ENCODE measurements at places on chromosomes 1 and 21.

DNA sequence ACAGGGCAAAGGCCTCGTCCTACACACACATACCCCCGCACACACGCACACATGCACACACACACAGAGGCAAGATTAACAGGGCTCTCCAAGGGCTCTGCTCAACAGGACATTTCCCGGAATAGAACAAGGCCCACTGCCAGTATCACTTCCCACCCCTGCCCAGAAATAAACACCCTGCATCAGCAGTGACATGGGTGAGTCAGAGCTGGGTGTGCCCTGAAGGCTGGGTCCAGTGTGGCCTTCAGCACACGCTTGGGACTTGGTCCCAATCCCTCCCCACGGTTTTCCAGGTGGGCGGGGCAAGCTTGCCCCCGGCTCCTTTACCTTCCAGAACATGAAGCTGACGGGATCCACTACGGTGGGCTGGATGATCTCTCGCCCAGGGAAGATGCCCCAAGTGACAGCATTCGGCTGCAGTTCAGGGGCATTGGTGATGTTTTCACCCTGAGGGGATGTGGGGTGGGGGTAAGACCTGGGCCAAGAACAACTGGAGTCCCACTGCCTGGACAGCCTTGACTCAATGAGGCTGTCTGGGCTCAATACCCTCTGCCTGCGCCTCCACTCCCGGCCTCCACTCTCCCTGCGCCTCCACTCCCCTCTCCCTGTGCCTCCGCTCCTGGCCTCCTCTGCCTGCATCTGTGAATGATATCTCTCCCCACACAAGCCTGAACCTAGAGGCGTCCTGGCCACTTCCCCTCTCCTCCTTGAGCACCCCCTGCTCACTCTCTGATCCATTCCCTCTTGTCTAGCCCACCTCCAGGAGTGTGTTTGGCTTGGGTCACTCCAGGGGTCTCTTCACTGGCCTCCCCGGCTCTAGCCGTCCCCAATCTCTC lies 14.7 kb downstream of the MTHFR start:
- DNase-seq: peak; percentile 99

DNA sequence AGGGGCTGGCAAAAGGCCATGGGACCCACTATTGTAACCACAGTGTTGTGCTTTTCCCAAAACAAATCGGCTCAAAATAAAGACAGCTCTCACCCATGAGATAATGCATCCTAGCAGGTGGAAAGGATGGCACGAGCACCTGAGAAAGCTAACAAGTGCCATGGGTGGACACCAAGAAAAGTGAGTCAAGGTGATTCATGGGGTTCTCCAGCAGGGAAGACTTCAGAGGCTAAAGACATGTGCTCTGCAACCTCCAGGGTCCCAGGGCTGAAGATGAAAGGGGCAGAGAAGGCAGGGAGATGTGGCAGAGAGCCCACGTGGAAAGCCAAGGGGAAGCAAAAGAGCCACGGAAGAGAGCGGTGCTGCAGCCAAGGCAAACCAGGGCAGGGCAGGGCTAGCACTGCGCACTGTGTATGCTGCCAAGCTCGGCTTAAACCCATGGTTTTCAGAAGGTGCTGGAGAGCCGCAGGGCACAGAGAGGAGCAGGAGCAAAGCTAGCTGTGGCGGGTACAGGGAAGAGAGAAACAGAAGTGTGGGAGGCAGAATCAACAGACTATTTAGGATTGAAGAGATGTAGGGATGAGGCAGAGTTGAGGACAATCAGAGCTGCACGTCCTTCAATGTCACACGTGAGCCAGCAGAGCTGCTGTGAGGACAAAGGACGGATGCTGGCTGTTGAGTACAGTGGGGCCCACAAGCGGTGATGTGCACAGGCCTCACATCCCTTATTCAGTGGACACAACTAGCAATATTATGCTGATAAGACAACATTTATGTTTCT lies 41.8 kb upstream of the C1orf198 start:
- DNase-seq: no peak

- DNase-seq: no peak
Measured at GRCh38 chr21:38825269-38825668, 19.5 kb downstream of the ETS2 start.

DNA sequence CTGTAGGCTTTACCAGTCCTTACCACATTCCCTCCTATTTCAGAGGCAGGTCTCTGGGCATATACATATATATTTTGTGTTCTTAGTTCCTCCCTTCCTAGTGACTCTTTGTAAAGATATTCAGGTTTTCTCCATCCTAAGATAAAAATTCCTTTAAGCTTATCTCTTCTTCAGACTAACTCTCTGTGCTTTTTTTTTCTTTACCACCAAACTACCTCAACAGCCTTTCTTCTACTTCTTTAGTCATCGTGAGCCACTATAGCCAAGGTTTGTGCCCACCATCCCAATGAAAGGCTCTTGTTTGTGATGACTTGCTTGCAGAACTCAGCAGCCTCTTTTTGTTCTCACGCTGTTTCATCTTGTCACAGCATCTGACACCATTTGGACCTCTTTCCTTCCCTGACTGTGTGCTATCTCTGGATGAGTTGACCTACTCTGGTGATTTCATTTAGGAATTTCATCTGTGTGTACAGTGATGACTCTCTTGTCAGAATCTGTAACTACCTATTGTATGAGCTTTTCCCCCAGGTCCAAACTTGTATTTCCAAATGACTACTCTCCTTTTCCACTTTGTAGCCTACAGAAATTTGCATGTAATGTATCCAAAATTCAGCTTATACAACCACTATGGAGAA lies 59.0 kb upstream of the MACF1 start:
- no peak for DNase-seq

DNA sequence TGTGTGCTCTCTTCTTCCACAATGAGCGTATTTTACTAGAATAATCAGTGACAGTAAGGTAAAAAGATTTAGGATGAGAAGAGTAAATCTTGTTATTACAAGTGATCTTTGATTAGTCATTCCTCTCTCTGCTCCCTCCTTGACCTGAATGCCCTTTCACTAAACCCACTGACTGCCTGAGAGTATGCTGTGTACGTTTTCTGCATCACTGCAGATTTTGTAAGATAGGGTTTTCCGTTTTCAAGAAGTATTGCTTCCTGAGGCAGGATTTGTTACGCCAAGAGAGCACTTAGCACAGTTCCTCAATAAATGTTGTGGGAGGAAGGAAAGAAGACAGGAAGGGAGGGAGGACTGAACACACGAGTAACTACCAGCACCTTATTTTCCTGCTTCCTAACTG lies 7.7 kb upstream of the LAMB3 start:
- peak; percentile 54 for DNase-seq

GRCh38 chr1:227758366-227758765 lies 23.1 kb downstream of the SNAP47 start:
- DNase-seq: no peak

DNA sequence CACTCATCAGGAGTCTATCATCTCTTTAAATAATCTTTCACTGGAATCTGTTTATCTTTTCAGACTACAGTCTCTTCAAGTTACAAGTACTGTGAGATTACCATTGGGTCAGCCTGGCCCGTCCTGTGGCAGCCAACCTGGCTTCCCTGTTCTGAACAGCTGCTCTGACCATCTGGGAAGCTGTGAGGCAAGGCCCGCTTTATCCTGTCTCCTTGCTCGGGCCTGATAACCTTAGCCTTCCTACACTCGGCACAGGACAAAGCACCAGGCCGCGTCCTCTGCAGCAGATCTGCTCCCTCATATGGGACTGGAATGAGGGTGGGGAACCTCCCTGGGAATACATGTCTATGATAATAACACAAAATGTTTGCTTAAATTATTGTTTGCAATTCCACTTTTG lies 113.3 kb downstream of the PTPN14 start:
- no peak for DNase-seq

DNA sequence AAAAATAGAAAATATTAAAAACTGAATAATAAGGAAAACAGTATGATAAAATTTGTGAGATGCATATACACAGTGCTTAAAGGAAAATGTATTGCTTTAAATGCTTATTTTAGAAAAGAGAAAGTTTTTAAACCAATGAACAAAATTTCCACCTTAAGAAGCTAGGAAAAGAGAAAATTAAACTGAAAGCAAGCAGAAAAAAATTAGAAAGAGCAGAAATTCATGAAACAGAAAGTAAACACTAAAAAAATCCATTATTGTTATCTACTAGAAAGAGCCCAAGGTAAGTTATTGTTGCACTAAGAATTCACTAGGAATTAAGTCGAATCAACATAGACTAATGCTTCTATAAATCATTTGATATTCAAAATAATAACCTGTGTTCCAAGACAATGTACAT lies 67.7 kb downstream of the PIK3R3 start:
- DNase-seq: no peak

DNA sequence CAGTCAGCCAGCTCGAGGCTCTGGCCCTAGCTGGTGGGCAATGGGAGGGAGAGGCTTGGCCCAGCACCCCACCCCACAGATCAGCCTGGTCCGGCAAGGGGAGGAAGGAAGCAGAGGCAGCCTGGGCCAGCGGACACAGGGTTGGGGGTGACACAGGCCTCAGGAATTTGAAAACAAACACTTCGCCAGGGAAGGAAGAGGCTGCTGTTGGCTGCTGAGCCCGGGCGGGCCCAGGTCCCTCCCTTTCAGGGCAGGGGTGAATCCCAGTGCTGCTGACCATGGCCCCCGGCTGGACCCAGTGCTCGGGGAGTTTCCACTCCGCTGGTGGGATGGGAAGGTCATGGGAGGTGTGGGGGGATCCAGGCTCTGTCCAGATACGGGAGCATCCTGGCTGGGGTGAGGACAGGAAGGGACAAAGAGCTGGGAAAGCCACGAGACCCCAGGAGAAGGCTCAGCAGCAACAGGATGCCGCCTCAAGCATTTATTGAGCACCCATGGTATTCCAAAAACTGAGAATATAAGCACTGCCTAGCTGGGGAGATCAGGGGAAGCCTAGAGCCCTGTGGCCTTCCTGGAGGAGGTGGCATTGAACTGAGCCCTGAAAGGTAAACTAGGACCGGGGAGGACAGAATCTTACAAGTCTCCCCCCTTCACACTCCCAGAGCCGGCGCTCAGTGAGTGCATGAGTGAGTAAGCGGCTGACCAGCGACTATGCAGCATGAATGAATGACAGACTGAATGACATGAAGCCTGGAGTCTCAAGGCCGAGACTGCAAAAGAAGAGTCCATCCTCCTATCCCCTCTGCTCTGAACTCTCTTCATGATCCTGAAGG lies 26.2 kb upstream of the EPHA2 start:
- DNase-seq: no peak

GRCh38 chr21:15472108-15473040 lies 257.4 kb upstream of the USP25 start:
- no peak for DNase-seq

DNA sequence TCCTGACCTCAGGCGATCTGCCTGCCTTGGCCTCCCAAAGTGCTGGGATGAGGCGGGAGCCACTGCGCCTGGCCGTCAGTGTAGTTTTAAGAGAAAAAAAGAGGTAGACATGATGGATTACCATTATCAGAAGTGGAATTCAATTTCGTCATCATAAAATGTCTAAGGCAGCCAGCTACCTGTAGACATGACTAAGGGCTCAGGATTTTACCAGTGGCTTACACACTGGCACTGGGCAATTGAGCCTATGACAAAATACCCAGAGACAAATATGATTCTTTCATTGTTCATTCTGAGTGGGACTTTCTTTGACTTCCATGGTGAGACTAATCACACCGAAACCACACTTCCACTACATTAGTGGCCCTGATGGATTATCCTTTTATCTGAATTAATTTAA lies 181.5 kb downstream of the GABPA start:
- no peak for DNase-seq

GRCh38 chr1:55478742-55479141 lies 263.6 kb upstream of the USP24 start:
- no peak for DNase-seq

DNA sequence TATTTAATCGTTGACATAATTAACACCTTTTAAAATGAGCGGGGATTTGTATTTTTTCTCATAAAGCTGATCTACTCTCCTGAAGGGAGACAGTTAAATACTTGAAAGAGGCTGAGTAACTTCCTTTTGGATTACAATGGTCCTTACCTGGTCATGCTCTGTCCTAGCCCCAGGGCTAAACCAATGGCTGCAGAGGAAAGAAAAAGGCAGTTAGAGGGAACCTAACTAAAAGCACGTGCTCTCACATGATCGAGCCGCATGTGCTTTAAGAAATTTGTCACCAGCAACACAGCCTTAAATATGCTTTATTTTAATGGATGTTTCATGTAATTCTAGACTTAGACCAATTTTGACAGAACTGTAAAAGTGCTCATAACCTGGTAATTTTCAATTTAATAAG lies 132.7 kb downstream of the GPATCH2 start:
- no peak for DNase-seq

DNA sequence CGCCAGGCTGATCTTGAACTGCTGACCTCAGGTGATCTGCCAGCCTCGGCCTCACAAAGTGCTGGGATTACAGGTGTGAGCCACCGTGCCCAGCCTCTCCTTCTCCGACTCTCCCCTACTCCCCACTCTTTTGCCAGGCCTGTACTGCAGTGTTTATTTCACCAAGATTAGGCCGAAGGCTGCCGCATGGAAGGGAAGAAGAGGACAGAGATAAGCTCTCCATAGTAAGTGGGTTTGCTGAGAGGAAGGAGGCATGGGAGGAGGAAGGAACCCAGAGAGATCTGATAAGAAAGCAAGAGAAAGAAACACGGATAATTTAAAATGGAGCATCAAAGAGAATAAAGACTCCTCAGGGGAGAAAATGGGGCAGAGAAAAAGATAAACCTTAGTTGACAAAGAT lies 8.7 kb downstream of the PTCH2 start:
- DNase-seq: no peak

DNA sequence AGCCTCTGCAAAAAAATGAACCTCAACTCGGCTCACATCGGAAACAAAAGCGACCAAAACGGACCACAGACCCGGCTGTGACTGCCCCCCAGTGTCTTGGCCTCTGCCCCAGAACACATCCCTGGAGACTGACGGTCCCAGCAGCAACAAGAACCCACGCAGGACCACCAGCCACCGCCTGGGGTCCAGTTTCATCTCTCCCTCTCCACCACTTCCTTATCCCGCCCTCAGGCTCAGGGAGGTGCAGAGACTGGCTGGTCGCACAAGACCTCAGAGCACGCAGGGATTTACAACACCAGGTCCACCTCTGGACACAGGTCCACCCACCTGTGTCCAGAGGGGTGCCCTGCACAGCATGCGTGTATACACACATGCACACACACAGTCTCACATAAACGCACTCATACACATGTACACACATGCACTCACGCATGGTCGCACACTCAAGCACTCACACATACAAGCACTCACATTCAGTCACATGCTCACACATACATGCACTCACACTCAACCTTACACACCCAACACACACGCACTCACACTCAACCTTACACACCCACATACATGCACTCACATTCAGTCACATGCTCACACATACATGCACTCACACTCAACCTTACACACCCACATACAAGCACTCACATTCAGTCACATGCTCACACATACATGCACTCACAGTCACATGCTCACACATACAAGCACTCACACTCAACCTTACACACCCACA lies 18.6 kb upstream of the TMEM52 start:
- no peak for DNase-seq
